ENCODE measurements at places on chromosomes 3 and 15.

GRCh38 chr15:58551764-58552504 lies 120.1 kb downstream of the LIPC start:
- DNase-seq = no peak
- no peaks in the 10 kb centered on the region for H3K27me3 ChIP-seq
- H3K36me3 ChIP-seq = no peaks in the 10 kb centered on the region
- H3K4me1 ChIP-seq = no peaks in the 10 kb centered on the region

DNA sequence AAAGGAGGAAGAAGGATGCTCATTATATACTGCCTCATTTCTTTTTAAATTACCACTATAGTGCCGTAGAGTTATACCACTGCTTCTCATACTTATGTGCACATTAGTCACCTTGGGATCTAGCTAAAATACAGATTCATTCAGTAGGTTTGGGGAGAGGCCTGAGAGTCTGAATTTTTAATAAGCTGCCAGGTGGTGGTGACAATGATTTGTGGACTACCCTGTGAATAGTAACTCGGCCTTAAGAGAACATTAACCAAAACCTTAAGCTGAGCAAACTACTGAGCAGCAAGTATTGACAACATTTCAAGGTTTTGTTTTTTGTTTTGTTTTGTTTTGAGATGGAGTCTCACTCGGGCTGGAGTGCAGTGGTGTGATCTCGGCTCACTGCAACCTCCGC lies 19.8 kb downstream of the UBA5 start:
- H3K4me1 ChIP-seq = no peaks in the 10 kb centered on the region
- H3K27ac ChIP-seq = no peak overlapping the region
- peaks cover 34% of the 10 kb centered on the region for H3K36me3 ChIP-seq

GRCh38 chr3:15348246-15348645 lies 15.9 kb upstream of the SH3BP5 start:
- H3K36me3 ChIP-seq = no peaks in the 10 kb centered on the region
- no peak overlapping the region for H3K4me3 ChIP-seq
- peak overlapping the region; percentile 92 for H3K27ac ChIP-seq

GRCh38 chr3:29280404-29281093 lies at the start of gene RBMS3:
Gene RBMS3, plus strand, starts transcription at chr3:29281071.
- DNase-seq = peak; percentile 28
- H3K27me3 ChIP-seq = no peaks in the 10 kb centered on the region
- H3K27ac ChIP-seq = no peak within 1 kb of the TSS
- H3K36me3 ChIP-seq = no peaks in the 10 kb centered on the region

DNA sequence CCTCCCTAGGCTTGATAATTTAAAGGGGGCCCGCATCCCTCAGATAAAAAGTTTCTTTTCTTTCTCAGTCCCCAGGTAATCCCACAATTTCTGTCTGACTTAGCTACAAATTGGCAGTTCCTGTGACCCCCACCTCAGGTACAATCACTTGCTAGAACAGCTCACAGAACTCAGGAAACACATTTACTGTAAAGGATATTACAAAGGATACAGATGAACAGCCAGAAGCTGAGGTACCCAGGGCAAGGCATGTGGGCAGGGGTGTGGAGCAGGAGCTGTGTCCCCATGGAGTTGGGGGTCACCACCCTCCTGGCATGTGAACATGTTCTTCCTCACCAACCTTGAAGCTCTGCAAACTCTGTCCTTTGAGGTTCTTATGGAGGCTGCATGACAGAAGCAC lies 73.8 kb downstream of the CMTM8 start:
- no peaks in the 10 kb centered on the region for H3K36me3 ChIP-seq
- H3K27me3 ChIP-seq = no peaks in the 10 kb centered on the region
- no peak for DNase-seq
- no peak overlapping the region for H3K27ac ChIP-seq

- no peaks in the 10 kb centered on the region for H3K4me1 ChIP-seq
- no peak for DNase-seq
- no peaks in the 10 kb centered on the region for H3K27me3 ChIP-seq
- H3K36me3 ChIP-seq = peaks cover 21% of the 10 kb centered on the region
- H3K4me3 ChIP-seq = no peak overlapping the region
Observed at GRCh38 chr3:67593761-67594234, 60.6 kb downstream of the SUCLG2 start.

GRCh38 chr3:186515125-186515524 lies 29.1 kb downstream of the CRYGS start:
- peaks cover 37% of the 10 kb centered on the region for H3K4me1 ChIP-seq
- H3K36me3 ChIP-seq = no peaks in the 10 kb centered on the region
- H3K27me3 ChIP-seq = no peaks in the 10 kb centered on the region
- no peak overlapping the region for H3K4me3 ChIP-seq

Data from B cell (primary cell).